NCI-H226 (cell line): ENCODE measurements at places on chromosomes 2 and 18.

DNA sequence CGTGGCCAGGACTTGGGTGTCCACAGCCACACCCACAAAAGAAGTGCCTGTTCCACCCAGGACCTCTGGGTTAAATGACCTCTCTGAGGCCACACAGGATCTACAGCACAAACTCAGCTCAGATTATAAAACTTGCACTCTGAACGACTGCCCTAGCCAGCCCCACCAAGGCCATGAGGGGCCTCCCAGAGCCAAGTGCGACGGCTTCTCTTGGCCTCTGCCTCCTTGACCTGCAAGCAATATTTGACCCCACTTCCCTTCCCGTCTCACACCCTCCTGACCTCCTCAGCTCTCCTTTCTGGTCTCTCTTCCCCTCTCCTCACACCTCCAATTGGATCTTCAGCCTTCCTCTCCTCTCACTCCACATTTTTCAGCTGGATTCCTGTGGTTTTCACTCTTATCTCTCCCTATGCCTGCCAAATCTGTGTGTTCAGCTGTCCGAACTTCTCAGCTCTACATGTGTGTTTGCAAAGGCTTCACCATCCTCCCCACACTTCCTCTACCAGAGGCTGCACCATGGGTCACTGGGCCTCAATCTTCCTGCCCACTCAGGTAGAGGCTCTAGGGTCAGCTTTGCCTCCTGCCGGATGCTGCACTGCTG lies 25.3 kb upstream of the STEAP3 start:
- DNase-seq = peak; percentile 93

DNA sequence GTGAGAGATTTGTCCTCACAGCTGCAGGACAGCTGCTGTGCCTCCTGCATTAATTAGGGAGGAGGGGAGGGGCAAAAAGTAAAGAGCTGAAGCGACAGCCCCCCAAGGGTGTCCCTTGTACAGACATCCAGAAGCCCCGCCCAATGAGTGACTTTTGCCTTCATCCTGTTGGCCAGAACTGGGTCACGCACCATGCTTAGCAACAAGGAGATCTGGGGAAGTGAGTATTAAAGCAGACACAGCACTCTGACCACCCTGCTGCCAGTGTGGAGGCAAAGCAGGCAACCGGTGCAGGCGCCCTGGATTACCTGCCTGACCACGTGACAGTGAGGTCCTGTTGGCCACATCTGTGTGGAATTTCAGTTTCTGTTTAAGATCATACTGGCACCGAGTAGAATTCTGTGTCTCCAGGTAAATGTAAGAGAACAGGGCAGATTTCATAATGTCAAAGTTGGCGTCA lies 21.5 kb upstream of the BIN1 start:
- DNase-seq = no peak

DNA sequence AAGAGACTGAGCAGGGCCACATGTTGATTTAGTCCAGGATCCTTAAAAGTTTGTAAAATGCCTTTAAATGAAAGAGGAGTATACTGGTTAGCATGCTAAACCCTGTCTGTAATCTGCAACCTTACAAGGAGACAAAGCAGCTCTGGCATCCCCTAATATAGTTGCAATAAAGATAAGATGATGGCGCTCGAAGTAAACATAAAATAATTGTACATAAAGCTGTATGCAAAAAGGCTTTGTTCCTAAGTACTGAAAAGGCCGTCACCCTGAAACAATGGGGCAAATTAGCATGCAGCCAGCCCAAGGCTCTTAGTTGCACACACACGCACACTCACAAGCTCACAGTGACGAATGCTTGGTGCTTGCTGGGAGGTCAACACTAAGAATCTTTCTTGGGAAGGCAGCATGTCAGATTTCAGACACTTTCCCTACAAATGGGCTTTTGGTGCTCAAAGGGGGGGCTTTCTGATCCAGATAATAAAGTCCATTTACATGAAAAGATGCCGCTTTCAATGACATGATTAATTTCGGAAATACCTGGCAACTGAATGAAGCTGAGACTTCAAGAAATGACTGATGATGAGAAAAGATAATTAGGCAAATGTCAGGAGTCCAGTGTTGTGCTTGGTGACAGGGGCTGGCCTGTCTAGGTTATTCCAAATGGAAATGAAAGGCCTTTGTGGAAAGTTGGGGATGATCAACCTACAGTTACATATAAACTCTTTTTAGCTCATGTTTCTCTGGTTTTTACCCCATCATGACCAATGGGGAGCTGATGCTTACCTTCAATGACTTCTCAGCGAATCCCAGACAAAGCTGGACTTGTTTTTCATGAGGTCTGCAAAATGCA lies 370.3 kb downstream of the MEIS1 start:
- no peak for DNase-seq

- no peak for DNase-seq
Measured at GRCh38 chr2:196515608-196516007, 123.9 kb upstream of the CCDC150 start.

- no peak for DNase-seq
Measured at GRCh38 chr2:171651667-171652415, 35.4 kb upstream of the DYNC1I2 start.

DNA sequence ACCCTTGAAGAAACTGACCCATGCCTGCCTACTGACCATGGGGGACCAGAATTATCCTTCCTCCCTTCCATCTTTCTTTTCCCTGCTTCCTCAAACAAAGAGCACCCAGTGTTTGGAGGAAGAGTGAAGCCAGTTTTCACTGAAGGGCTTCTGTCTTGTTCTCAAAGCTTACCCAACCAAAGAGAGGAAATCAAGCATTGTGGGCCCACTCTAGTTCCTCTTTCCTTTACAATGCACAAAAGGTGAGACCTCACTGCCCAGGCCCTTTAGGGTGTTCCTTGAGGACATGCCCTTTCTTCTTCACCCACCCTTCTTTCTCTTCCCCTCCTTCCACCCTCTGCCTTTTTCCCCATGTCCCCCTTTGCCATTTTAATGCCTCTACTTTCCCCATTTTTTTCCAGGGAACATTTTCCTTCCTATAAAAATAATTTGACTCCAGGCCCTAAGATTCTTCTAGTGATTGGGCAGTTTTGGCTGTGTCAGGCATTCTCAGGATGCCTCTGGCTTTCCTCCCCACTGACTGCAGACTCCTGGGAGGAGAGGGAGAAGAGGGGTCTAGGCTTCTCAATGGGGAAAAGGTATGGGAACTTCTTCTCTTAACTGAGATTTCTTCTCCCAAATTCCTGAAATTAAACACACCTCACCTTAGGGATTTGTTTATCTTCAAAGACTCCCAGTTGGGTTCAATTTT lies 126.6 kb upstream of the RMDN2 start:
- no peak for DNase-seq

- no peak for DNase-seq
Measured at GRCh38 chr2:109535217-109535946, 78.4 kb downstream of the SEPTIN10 start.

GRCh38 chr18:21341141-21341540 lies 99.1 kb downstream of the GREB1L start:
- DNase-seq = no peak

- no peak for DNase-seq
Measured at GRCh38 chr2:145079641-145080040, 559.7 kb upstream of the ZEB2 start.

DNA sequence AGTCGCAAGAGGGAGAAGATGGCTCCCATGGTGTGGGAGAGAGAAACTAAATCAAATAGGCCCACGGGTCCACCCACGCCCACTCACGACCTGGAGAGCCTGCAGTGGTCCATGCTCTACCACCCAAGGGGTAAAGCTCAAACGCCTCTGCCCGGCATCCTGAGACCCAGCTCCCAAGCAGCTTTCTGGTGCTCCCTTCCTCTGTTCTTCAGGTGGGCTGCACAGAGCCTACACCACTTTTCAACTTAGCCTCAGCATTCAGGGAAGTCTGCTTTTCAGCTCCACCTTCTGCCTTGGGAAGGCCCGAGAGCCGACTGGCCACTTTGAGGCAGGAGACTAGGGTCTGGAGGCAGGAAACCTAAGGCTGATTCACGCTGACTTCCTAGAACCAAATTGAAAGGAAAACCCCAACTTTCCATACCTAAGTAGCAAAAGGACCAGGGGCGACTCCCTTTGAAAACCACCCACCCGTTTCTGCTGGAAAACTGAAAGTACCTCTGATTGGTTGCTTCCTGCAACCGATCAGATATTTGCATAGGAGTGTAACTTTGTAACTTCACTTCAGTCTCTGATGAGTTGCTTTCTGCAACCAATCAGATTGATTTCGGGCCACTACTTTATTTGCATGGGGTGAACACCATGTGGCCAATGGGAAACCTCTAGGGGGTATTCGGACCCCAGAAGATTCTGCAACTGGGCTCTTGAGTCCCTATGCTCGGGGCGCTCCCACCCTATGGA lies 26.8 kb upstream of the SPATA3 start:
- DNase-seq = no peak

DNA sequence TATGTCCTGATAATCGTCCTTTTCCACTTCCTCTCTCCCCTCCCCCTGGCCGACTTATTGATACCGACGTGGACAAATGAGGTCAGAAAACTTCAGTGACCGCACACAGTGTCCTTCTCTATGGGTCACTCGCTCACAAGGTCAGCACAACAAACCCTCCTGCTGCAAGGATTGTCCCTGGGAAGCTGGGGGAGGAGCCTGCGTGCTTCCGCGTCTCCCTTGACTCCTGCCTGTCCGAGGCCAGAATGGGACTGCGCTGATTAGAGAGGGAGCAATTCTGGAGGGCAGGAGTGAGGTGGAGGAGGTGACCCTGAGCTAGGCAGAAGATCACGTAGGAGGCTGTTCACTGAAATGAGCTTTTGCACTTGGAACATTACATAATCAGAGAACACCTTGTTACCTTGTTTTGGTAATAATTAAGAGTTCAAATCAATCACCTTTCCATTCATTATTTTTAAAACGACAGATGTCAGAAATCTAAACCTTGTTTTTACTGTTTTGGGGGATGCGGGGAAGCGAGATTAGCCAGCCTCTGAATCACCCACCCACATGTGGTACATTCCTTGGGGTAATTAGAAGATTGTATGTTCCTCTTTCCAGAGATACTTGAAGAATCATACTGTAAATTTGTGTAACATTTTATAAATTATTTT lies 70.6 kb downstream of the CTAGE1 start:
- peak; percentile 75 for DNase-seq

DNA sequence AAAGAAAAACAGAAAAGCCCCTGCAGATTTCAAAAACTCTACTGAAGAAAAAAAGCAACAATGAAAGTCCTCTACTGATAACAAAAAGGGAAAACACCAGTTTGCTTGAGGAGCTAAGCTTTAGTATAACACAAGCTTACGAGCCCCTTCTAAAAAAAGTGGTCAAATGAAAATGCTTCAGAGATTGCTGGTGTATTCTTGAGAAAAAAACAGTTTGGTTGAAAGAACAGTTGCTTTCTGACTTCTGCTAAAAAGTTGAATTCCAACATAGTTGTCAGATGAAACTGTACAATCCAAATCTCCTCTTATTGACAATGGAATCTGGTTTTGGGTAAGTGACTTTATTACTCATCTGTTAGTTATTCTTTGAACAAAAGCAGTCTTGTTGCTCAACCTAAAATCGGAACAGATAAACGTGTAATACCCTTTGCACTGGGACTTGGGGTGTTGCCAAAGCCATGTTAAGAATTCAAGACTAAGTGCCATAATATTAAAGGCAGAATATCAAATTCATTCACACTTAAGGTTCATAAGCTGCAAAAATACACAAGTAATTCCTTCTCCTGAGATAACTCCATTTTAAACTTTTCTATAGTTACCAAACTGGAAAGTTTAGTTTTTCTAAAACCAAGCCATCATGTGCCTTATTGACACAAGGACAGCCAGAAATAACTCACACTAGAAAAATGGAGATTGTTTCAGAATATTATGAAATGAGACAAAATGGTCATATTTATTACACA lies 45.3 kb upstream of the SPAG16 start:
- peak; percentile 41 for DNase-seq

DNA sequence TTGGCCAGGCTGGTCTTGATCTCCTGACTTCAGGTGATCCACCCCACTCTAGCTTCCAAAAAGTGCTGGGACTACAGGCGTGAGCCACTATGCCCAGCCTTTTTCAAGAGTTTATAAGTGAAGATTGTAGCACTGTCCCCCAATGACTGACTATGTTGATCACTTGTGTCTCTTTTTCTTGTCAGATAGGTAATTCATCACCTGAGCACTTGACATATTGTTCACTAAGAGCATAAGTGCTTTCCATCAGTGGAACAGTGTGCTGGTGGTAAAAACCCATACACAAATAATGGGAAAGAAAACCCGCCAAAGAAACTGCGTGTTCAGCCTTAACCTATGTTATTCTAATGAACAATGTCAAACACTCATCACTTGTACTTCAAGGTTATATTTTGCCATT lies 414.4 kb upstream of the CDH7 start:
- no peak for DNase-seq

DNA sequence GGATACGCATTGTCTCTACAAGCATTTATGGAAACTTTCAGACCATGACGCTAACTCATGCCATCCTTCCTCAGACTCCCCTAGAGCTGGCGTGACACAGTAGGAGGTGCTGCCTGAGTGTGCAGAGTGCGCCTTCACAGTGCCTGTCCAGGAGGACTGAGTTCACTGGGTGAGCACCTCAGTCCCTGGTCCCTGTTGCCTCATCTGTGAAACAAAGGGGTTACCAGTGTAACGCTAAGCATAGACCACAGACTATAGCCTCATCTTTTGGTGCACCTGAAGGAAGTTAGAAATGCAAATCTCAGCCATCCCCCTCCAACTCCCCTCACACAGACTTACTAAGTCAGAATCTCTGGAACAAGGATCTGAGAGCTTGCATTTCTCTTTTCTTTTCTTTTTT lies 142.8 kb downstream of the TMEM17 start:
- DNase-seq = no peak

GRCh38 chr2:84441036-84441435 lies 18.0 kb downstream of the SUCLG1 start:
- DNase-seq = no peak

GRCh38 chr2:45726188-45726587 lies 74.7 kb downstream of the PRKCE start:
- no peak for DNase-seq

- DNase-seq = no peak
Measured at GRCh38 chr2:198901894-198902293, 555.8 kb downstream of the SATB2 start.

GRCh38 chr2:214410918-214411554 lies at the start of gene VWC2L:
VWC2L (plus strand) TSS chr2:214411054; CDS start chr2:214414194, 3,140 bp downstream.
- DNase-seq = peak; percentile 53
